ENCODE measurements at places on chromosomes 5 and 9. TPM values are rescaled to one million over a fixed set of nuclear protein-coding genes. Genes with fewer than 3 reads are reported as not detected.
A peak's percentile ranks its signal among the peaks of the same experiment; 100 is the strongest.

- H3K27ac ChIP-seq, result no peak overlapping the region
- no peaks in the 10 kb centered on the region for H3K36me3 ChIP-seq
- no peak for DNase-seq
- peaks cover 10% of the 10 kb centered on the region for H3K4me1 ChIP-seq
- no peaks in the 10 kb centered on the region for H3K27me3 ChIP-seq
Measured at GRCh38 chr9:14133394-14133793, 180.5 kb downstream of the NFIB start.

DNA sequence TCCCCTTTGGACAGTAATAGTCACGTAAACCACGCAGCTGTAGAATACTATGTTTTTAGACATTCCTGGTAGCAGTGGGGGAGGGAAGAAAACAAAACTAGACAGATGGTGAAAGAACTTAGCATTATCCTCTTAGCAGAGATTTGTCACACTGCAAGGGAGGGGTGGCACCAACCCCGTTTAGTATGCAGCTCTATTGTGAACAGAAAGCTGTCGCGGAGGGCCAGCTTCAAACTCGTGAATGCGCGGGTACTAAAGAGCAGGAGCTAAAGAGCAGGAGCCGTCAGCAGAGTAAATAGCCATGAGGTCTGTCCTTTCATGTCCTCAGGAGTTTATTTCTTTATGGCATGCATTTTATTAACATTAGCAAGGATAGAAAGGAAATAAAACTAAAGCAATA lies 141.9 kb upstream of the SLC12A2 start:
- no peak overlapping the region for H3K4me3 ChIP-seq
- H3K36me3 ChIP-seq, result no peaks in the 10 kb centered on the region
- no peaks in the 10 kb centered on the region for H3K4me1 ChIP-seq
- no peak for DNase-seq

PCDHA9 gene
- 0.32 TPM for total RNA-seq

GRCh38 chr5:137375741-137376526 lies 123.2 kb downstream of the SPOCK1 start:
- H3K27me3 ChIP-seq, result peaks cover 3% of the 10 kb centered on the region
- no peak overlapping the region for H3K27ac ChIP-seq
- no peak overlapping the region for H3K4me3 ChIP-seq

GRCh38 chr5:165304193-165304827 lies 1798.9 kb downstream of the MAT2B start:
- H3K27me3 ChIP-seq, result no peaks in the 10 kb centered on the region
- H3K36me3 ChIP-seq, result no peaks in the 10 kb centered on the region
- H3K27ac ChIP-seq, result no peak overlapping the region
- DNase-seq, result no peak
- no peak overlapping the region for H3K4me3 ChIP-seq

DNA sequence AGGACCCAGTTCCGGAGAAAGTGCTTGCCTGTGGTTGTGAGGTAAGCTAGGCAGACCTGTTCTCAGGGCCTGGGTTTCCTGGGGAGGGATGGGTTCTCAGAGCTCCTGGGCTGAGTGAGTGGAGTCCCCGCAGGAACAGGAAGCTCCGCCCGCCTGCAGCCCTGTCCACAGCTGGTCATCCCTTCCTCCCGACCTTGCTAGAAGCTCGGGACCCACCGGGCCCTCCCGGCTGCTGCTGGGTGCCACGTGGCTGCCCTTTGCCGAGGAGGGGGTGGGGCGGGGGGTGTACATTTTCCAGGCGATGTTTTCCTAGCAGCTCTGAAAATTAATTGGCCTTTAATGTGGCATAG lies 198.1 kb downstream of the C9orf50 start:
- peaks cover 9% of the 10 kb centered on the region for H3K4me1 ChIP-seq
- H3K36me3 ChIP-seq, result no peaks in the 10 kb centered on the region
- no peak overlapping the region for H3K27ac ChIP-seq
- DNase-seq, result no peak
- H3K4me3 ChIP-seq, result no peak overlapping the region
- H3K27me3 ChIP-seq, result no peaks in the 10 kb centered on the region

SHISAL2B gene
- not detected for total RNA-seq

DNA sequence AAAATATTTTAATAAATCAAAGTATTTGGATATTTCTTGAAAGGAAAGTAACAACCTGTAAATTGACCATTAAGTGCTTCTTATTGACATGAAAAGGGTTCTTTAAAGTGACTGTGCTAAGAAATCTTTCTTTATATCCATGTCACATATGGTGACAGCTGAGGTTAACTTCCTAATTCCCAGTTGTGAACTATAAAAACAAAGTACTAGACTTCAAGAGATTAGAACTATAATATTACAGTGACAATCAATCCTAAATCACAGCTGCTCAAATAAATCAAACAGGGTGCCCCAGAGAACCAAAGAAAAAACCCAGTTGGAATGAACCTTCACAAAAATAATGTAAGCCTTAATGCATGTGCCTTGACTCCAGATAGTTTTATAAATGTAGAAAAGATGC lies 332.6 kb upstream of the PDE4D start:
- DNase-seq, result no peak
- no peaks in the 10 kb centered on the region for H3K27me3 ChIP-seq
- no peaks in the 10 kb centered on the region for H3K4me1 ChIP-seq
- no peaks in the 10 kb centered on the region for H3K36me3 ChIP-seq
- no peak overlapping the region for H3K27ac ChIP-seq
- no peak overlapping the region for H3K4me3 ChIP-seq

DNA sequence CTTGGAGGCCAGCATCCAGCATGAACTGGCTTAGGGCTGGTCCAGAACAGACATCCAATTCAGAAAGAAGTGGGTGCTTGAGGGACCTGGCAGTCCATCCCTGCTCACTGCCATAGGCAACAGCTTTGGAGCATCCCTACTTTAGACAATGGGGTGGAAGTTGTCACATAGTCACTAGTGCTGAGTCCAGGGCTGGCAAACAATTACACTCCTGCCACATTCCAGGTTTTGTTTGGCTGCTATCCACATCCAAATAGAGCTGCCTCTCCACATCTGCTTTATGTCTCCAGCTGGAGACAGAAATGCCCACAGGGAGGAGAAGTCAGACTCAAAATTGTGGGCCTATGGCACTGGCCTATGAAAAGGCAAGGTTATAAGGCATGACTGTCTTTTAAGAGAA lies 7.0 kb downstream of the FSTL4 start:
- H3K4me1 ChIP-seq, result no peaks in the 10 kb centered on the region
- H3K27ac ChIP-seq, result no peak overlapping the region
- DNase-seq, result no peak

CDK7 gene
- total RNA-seq, result 25.7 TPM

DNA sequence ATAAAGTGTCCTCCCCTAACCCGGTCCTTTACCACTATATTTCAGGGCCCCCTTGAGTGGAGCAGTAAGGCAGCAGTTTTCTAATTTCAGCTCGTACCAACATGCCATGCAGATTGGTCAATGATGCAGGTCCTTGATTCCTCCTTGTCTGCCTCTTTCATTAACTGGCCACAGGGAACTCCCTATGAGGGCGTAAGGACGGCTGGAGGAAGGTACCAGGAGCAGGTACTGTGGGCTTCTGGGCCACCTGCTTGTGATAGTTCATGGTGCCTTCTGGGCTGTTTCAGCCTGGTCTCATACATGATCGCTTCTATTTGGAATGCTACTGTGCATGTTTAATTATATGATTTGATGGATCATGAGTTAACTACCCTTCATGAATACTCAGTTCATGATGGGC lies 9.4 kb upstream of the ZFR start:
- no peak overlapping the region for H3K27ac ChIP-seq
- peaks cover 4% of the 10 kb centered on the region for H3K27me3 ChIP-seq
- H3K4me3 ChIP-seq, result no peak overlapping the region
- no peaks in the 10 kb centered on the region for H3K4me1 ChIP-seq
- no peak for DNase-seq
- no peaks in the 10 kb centered on the region for H3K36me3 ChIP-seq

CEL gene
- total RNA-seq, result 6.0 TPM

- H3K4me1 ChIP-seq, result no peaks in the 10 kb centered on the region
- no peak overlapping the region for H3K27ac ChIP-seq
- H3K4me3 ChIP-seq, result no peak overlapping the region
- H3K27me3 ChIP-seq, result no peaks in the 10 kb centered on the region
- no peak for DNase-seq
Measured at GRCh38 chr9:38435521-38435920, 11.3 kb upstream of the IGFBPL1 start.

GRCh38 chr9:87063246-87063645 lies 115.9 kb upstream of the GAS1 start:
- H3K4me1 ChIP-seq, result peaks cover 13% of the 10 kb centered on the region
- H3K4me3 ChIP-seq, result no peak overlapping the region
- no peaks in the 10 kb centered on the region for H3K27me3 ChIP-seq
- no peak for DNase-seq
- no peaks in the 10 kb centered on the region for H3K36me3 ChIP-seq

LCNL1 gene
- not detected for total RNA-seq

- H3K4me3 ChIP-seq, result no peak overlapping the region
- H3K27me3 ChIP-seq, result no peaks in the 10 kb centered on the region
- H3K36me3 ChIP-seq, result no peaks in the 10 kb centered on the region
- DNase-seq, result no peak
Measured at GRCh38 chr5:107011605-107012004, 659.1 kb downstream of the EFNA5 start.

- H3K4me1 ChIP-seq, result peaks cover 34% of the 10 kb centered on the region
- no peaks in the 10 kb centered on the region for H3K27me3 ChIP-seq
- peak overlapping the region; percentile 99 for H3K4me3 ChIP-seq
- DNase-seq, result peak; percentile 75
Measured at GRCh38 chr9:34047864-34048726, 592 bp downstream of the UBAP2 start.

DNA sequence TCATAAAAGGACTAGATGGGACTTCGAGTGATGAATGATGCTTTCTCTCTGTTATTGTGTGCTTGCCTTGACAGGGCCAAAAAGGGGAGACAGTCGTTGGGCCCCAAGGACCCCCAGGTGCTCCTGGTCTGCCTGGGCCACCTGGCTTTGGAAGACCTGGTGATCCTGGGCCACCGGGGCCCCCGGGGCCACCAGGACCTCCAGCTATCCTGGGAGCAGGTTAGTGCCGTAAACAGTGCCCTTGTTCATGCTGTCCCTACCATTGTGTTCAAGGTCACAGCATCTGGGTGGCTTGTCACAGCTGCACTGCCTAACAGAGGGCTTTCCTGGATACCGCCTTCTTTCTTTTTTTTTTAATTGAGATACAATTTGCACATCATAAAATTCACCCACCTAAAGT lies 48.7 kb upstream of the TGFBR1 start:
- H3K4me3 ChIP-seq, result no peak overlapping the region
- no peaks in the 10 kb centered on the region for H3K36me3 ChIP-seq

DNA sequence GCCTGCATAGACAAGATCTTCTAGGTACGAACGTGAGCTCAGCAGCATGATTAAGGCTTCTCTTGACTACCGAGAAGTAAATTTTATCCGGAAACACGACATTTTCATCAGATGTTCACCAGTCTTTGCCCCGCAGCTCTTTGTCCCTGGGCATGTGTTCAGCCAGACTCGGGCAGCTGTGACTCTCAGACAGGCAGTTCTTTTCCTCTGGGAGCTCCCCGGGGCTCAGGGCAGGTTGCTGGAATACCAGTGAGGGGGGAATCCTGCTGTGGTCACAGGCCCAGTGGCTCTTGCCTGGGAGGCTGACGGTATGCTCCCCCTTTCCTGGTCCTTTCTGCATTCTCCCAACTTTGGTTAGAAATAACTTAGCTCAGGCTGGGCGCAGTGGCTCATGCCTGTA lies 186.1 kb downstream of the GNA14 start:
- H3K36me3 ChIP-seq, result no peaks in the 10 kb centered on the region
- no peaks in the 10 kb centered on the region for H3K27me3 ChIP-seq
- peaks cover 10% of the 10 kb centered on the region for H3K4me1 ChIP-seq
- H3K27ac ChIP-seq, result no peak overlapping the region
- H3K4me3 ChIP-seq, result no peak overlapping the region
- no peak for DNase-seq

DNA sequence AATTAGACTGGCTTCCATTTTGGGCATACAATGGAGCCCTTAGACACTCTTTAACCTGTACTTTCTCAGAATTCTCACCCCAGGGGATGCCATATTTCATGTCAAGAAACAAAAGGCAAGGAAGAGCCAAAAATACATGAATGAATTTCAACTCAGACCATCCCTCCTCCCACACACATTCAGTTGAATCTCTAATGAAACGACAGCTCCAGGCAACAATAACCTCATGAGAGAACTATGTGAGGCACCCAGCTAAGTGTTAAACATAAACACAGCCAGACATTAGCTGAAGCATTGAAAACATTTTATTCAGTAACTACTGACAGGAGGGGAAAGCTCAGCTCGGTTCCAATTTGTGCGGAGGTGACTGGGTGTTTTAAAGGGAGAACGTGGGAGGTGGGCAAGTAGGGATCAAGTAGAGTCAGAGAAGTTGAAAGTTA lies 1359.1 kb upstream of the CDH9 start:
- no peaks in the 10 kb centered on the region for H3K4me1 ChIP-seq
- no peaks in the 10 kb centered on the region for H3K36me3 ChIP-seq
- H3K27me3 ChIP-seq, result no peaks in the 10 kb centered on the region
- no peak for DNase-seq

DNA sequence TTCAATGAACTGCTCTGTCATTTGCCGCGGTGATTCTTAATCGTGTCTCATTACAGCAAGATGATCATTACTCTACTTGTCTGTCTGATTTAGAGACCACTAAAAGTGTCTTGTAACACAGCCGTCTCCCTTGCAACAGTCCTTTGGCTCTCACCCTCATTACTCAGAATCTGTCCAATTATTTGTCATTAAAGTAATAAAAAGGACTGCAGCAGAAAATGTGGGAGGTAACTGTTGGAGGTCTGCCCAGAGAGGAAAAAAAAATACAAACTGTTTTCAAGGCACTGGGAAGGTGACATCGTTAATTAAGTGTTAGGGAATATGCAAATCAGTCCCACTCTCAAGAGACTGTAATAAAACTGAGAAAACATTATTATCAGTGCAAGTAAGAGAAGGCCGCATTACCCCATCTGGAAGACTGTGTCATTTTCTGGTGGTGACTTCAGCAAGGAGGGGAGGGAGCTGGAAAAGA lies 281.0 kb downstream of the RASEF start:
- no peaks in the 10 kb centered on the region for H3K4me1 ChIP-seq
- no peak overlapping the region for H3K4me3 ChIP-seq
- H3K27ac ChIP-seq, result no peak overlapping the region

DNA sequence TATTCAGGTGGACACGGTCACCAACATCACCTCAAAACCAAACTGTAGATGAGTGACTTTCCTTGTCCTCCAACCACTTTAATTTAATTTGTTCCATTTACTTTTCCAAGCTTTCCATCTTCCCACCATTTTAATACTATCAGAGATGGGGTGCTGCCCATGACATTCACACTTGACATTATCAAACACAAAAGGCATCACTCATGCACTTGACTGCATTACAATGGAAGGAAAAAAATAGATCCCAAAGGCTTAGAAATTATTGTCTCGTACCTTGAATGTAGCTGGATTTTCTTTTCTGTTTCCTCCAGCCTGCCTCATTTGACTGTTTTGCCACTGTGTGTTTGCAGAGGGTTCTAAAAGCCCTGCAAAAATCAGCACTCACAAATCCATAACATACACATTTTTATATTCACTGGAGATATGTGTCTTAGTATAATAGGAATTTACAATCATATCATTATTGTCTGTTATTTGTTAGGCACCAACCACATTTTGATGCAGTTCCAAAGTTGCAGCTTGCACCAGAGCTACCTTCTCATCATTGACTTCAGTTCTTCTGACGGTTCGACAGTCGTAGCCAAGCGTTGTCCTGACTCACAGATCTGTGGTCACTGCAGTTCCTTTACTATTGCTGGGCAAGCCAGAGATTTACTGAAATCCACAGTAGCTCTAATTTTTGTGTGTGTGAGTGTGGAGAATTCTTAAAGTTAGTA lies 712.3 kb upstream of the WWC1 start:
- H3K4me3 ChIP-seq, result no peak overlapping the region
- no peak overlapping the region for H3K27ac ChIP-seq
- no peaks in the 10 kb centered on the region for H3K4me1 ChIP-seq
- no peak for DNase-seq
- no peaks in the 10 kb centered on the region for H3K36me3 ChIP-seq

TMEM252 gene
- total RNA-seq, result not detected

DNAJB5 gene
- total RNA-seq, result 4.7 TPM

Measured in suprapubic skin (tissue), 4 donors.